ENCODE measurements at places on chromosomes 6 and 20.

- DNase-seq: no peak
These were observed 44.9 kb downstream of the PNLDC1 start for GRCh38 chr6:159844737-159845645.

DNA sequence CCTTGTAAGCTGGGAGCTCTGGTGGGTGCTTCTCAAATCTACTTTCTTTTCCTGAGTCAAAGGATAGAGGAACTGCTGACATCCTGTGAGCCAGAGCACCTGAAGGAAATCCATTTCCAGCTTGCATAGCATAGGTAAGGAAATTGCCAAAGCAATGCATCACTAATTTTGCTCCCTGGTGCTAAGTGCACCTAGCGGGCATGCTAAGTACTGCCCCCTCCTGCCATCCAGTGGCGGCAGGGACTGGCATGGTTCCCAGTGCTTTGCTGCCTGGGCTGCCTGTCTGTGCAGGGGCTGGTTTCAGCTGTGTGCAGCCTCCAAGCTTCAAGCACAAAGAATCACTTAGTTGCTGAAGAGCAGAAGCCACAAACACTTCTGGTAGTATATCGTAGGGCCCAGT lies 63.9 kb downstream of the FARS2 start:
- no peak for DNase-seq

GRCh38 chr6:106080763-106081095 lies 5.4 kb upstream of the PRDM1 start:
- DNase-seq: no peak

DNA sequence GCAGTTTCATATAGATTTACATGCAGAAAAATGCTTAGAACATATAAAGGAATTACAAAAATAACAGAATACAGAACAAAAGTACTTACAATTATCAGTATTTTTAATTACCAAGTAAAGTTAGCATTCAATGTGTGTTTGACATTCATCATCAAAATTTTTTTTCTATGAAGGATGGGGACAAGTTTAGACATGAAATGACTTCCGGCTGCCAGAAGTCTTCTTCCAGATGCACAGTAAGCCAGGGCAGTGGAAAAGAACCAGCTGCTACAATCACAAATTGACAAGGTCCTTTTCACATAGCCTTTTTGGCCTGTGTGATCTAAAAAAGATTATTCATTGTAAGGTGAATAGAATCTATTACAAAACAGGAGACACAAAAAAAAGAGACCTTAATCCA lies 73.8 kb downstream of the HUS1B start:
- no peak for DNase-seq

- DNase-seq: no peak
These were observed 217.3 kb downstream of the ATXN1 start for GRCh38 chr6:16544006-16544405.

DNA sequence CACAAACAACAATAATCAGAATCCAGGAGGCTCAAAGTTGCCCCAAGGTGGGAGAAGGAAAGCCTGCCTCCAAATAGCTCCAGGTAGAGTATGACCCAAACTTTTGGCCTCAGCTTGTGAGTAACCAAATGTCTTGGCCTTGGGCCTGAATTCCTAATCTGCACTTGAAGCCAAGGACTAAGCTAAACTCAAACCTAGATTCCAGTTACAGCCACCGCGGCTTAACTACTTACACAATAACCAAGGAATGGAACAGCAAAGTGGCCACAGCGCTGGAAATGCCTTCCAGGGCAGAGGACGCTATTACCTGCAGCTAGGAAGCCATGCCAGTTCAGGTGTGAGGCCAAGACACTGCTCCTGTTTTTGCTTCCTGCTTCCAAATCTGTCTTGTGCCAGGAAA lies 4.6 kb downstream of the NINL start:
- DNase-seq: no peak

- no peak for DNase-seq
These were observed 116.3 kb downstream of the KIF13A start for GRCh38 chr6:17871189-17871519.

GRCh38 chr6:163863565-163863964 lies 449.0 kb downstream of the QKI start:
- no peak for DNase-seq

DNA sequence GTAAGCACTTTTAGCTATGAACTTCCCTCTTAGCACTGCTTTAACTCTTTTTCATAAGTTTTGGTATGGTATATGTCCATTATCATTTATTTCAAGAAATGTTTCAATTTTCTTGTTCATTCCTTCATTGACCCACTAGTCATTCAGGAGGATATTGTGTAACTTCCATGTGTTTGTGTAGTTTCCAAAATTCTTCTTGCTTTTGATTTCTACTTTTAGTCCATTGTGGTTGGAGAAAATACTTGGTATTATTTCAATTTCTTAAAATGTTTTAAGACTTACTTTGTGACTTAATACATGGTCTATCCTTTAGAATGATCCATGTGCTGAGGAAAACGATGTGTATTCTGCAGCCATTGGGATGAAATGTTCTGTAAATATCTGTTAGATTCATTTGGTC lies 176.5 kb downstream of the CENPW start:
- DNase-seq: no peak

- DNase-seq: no peak
These were observed 252.8 kb upstream of the CDH4 start for GRCh38 chr20:60999250-60999649.

DNA sequence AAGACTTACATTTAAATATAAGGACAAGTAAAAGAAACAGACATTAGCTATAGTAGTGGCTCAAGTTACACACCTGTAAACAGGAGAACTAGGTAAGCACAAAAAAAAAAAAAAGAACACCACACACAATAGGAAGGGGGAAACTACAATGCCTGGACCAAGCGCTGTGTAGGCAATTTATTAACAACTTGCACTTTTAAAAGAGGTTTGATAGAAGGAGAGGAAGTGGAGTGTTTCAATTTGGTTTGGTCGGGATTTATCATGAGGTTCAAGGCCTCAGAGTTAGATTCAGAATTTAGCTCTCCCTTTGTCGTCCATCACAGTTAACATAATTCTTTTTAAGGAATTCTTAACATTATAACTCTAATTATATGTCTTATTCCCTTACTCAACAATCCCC lies 1.1 kb upstream of the USP49 start:
- no peak for DNase-seq

DNA sequence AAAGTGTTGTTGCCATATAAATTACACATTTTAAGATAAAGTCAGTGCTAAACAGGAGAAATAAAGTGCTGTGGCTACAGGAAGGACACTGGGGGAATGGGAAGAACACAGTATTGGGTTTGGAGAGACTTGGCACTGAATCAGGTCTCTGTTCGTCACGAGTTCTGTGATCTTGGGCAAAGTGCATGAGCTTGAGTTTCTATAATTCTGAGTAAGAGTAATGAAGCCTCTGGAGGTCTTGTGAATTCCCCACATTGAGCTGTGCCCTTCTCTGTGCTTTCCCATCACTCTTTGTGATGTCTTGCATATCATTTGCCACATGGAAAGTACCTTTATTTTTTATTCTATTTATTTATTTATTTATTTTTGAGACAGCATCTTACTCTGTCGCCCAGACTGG lies 16.8 kb upstream of the EEF1A1 start:
- DNase-seq: no peak

GRCh38 chr6:158703111-158703836 lies 53.4 kb downstream of the SYTL3 start:
- DNase-seq: no peak

DNA sequence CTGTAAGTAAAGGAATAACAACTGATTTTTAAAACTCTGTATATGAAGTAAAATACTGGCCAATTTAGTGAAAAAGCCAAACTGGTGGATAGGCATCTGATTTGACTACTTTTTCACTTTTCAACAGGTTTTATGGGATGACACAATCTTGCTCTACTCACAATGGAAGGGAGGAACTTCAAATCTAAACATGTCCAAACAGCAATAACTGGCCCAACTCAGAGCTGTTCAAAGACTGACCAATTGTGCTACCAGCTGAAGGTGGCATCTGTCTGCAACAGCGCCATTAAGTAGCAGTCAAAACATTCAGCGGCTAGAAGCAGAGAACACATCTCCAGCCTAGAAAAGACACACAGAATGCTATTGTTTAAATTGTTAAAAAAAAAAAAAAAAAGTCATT lies 44.6 kb downstream of the SESN1 start:
- DNase-seq: no peak

GRCh38 chr6:149924933-149925252 lies 2.0 kb upstream of the RAET1G start:
- no peak for DNase-seq

DNA sequence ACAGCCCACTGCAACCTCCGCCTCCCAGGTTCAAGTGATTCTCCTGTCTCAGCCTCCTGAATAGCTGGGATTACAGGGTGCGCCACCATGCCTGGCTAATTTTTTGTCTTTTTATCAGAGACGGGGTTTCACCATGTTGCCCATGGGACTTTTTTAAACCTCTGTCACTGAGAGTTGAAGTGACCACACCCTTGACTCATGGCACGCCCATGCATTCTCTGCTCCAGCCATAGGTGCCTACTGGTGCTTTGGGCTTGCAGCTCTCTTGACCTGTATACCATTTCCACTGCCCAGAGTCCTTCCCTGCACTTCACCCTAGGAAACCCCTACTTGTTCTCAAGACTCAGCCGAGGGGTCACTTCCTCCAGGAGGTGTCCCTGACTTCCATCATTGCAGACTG lies 2.4 kb upstream of the SCRT2 start:
- no peak for DNase-seq

- no peak for DNase-seq
These were observed 363.5 kb downstream of the SYNE1 start for GRCh38 chr6:152273638-152274037.

Measured in stimulated activated CD4-positive, alpha-beta T cell treated with anti-CD3 and anti-CD28 coated beads, Interleukin-1b, Interleukin-23, amount 100 ng/mL, for 4 hours (primary cell).